ENCODE measurements at places on chromosomes 5 and 9.

DNA sequence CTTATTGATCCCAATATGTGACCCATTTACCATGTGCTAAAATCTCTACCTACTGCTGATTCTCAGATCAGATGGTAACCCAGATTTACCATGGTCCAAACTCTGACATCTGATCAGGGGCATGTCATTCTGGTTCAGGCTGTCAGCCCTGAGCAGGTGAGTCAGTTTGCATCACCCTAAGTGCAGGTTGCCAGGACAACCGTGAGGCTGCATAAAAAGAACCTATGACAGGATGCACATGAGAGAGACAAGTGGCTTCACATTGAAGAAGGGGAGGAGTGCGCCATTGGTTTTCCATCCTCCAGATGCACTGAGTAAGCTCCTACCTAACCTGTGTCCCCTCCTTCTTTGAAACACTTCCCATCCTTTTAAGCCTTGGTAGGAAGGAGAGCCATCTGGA lies 801 bp upstream of the PRSS3 start:
- no peak for DNase-seq

GRCh38 chr5:43627028-43627427 lies 24.0 kb downstream of the NNT start:
- DNase-seq = peak; percentile 70

DNA sequence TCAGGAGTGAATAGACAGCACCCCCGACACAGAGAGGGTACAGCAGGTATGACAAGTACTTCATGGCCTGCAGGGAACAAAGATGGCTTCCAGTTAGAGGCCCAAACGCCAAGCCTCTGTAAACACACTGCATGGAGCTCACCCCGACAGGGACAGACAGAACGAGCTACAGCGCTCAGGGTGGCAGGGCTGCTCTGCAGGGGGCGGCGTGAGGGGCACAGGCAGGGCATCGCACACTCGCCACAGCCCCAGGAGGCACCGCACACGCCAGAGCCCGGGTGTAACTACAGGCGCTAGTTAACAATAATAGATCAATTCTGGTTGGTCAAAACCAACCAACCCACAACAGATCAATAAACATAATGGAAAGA lies 21.1 kb downstream of the CLPTM1L start:
- DNase-seq = no peak

DNA sequence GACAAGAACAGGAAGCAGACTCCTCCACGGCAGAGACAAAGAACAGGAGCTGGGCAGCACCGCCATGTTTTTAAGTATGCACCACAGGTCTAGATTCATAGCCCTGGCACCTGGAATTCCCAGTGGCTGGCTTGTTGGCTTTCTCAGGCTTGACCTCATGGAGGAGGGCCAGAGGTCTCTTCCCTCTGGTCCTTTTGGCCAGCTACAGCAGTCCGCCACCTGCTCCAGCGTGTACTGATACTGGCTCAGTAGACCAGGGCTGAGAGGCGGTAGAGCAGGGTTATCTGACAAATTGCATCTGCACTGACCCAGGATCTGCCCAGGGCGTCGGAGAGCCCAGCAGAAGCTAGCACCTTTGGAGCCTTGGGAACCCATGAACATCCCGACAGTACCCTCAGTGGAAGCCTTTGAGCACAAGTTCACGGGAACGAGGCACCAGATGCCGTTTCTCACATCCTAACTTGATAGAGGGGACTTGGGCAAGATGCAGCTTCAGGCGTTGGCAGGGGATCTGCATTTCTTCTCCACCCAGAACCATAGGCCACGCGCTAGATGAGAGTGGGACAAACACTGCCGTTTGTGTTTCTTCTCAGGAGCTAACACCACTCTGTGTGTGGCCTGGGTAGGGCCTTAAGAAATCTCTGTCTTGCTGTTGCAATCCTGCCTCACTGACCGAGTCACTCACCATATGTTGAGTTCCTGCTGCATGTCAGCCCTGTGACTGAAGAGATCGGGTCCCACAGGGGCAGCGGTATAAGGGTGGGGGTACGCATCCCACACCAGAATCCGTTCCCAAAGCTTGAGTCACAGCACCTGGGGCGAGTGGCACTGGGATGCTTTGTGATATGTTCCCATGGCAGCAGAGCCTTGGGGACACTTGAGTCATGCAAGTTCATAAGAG lies 90.3 kb upstream of the OTULINL start:
- DNase-seq = peak; percentile 84

DNA sequence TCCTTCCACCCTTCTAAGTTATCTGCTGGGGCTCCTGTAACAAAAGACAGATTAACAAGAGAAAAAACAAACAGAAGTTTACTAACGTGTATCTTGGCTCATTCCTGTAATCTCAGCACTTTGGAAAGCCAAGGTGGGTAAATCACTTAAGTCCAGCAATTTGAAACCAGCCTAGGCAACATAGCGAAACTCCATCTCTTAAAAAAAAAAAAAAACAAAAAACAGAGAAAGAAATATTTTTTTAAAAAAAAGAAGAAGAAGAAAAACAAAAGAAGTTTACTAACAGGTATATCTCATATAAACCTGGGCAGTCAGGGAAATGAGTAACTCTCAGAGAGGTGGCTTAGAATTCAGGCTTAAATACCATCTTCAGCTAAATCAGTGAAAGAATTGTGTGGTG lies 10.3 kb upstream of the NDFIP1 start:
- DNase-seq = no peak

DNA sequence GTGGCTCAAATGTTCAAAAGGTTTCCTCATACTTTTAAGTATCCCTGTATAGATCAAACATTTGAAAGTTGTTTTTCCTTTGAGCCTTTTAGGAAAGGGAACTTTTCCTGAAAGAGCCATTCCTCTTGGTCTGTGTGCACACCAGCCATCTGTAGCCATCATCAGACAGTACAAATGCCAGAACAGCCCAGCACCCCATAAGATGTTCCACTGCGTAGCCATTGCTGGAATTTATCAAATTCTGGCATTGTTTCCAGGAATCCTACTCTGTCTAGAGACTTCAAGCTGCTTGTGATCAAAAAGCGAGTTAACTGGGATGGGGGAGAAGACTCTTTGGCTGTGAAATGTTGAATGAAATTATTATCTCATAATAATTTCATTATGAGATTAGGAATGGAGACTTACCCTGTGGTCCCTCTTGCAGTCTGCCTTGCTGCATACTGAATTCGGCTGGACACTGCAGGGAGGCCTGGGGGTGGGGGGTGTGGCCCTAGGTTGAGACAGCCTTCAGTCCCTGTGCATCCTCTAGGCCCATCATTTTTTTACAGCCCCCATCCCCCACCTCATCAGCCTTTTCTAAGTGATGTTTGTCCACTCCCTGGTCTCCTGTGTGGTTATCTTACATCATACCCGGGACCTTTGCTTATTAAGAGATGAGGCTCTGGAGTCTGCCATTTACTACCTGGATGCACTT lies 99.8 kb downstream of the RALGPS1 start:
- DNase-seq = peak; percentile 72

DNA sequence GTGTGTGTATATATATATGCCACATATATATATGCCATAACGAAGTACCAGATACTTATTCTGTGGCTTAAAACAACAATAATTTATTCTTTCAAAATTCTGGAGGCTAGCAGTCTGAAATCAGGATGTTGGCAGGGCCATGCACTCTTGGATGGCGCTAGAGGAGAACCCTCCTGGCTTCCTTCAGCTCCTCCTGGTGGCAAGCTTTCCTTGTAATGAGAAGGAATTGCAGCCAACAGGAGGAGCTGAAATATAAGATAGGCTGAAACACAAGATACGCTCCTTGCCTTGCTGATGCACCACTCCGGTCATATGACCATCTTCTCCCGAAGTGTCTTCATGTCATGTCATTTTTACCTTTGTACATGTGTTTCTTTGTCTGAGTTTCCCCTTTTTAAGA lies 368.1 kb upstream of the CTNND2 start:
- no peak for DNase-seq

Measured in fibroblast of skin of scalp (primary cell).